ENCODE measurements at places on chromosomes 13 and 19. TPM values are rescaled to one million over a fixed set of nuclear protein-coding genes. Genes with fewer than 3 reads are reported as not detected.

DNA sequence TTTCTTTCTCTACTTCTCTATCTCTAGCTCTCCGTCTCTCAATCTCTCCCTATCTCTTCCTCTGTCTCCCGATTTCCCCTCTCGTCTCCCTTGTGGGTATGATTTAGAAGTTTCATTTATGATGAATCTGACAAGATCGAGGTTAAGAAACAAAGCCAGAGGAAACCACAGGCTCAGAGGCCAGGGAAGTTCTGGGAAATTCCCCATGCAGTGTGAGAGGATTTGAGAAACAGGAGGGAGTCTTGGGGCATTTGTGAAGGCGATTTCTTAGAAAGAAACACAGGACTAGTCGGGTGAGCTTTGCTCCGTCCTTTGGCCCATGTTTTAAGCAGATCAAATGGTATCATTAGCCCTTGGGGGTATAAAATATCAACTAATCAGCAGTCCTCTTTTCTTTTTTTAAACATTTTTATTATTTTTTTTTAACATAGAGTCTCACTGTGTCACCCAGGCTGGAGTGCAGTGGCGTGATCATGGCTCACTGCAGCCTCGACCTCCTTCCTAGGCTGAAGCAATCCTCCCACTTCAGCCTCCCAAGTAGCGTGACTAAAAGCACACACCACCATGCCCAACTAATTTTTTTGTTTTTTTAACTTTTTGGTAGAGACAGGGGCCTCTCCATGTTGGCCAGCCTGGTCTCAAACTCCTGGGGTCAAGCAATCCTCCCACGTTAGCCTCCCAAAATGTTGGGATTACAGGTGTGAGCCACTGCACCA is 25.8 kb downstream of the TNFSF9 start:
- peaks cover 5% of the 10 kb centered on the region for H3K4me1 ChIP-seq
- no peak overlapping the region for H3K4me3 ChIP-seq
- no peak overlapping the region for H3K27ac ChIP-seq
- no peaks in the 10 kb centered on the region for H3K27me3 ChIP-seq
- DNase-seq: no peak

GRCh38 chr13:36766295-36766694 is 52.7 kb upstream of the RFXAP start:
- no peaks in the 10 kb centered on the region for H3K36me3 ChIP-seq
- DNase-seq: no peak
- no peak overlapping the region for H3K4me3 ChIP-seq
- no peaks in the 10 kb centered on the region for H3K4me1 ChIP-seq

The CASP14 gene
- not detected for total RNA-seq

- H3K27ac ChIP-seq: no peak overlapping the region
- no peak overlapping the region for H3K4me3 ChIP-seq
- H3K27me3 ChIP-seq: no peaks in the 10 kb centered on the region
- no peaks in the 10 kb centered on the region for H3K4me1 ChIP-seq
- DNase-seq: no peak
These were observed 108.7 kb downstream of the DPF1 start for GRCh38 chr19:38115271-38115802.

The IRGC gene
- total RNA-seq: not detected

GRCh38 chr19:43727593-43727853 is 11.6 kb downstream of the IRGC start:
- no peak overlapping the region for H3K27ac ChIP-seq
- H3K4me3 ChIP-seq: no peak overlapping the region
- no peaks in the 10 kb centered on the region for H3K4me1 ChIP-seq
- peaks cover 14% of the 10 kb centered on the region for H3K36me3 ChIP-seq
- no peak for DNase-seq

The TGFBR3L gene
- 7.7 TPM for total RNA-seq

DNA sequence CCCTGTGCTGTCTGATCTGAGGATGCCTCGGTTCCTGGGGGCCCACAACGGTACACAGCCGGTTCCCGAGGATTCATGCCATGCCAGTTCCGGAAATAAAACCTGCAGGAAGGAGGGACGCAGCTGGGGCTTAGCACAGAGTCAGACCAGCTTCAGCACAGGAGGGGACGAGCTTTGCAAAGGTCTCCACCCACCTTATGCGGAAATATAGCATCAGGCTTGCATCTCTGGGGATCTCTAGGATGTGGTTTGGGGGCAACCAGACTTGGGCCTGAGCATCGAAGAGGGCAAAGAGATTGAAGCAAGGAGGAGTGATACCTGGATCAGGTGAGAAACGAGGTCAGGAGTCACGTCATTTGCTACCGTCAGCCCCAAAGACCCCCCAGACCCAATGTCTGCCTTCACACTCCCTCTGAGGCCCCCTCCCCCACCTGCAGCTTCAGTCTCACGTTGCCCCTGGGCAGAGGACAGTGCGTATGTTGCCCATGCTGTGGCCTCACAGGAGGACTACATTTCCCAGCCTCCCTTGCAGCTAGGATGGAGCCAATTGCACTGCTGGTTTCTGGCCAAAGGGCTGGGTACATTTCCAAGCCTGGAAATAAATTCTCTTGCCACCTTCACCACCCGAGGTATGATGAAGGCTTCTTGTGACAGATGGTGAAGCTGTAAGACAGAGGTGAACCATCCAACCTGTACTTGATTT is 12.1 kb downstream of the TYK2 start:
- H3K36me3 ChIP-seq: peaks cover 24% of the 10 kb centered on the region
- H3K4me1 ChIP-seq: no peaks in the 10 kb centered on the region
- H3K4me3 ChIP-seq: no peak overlapping the region
- no peak for DNase-seq

GRCh38 chr19:38211151-38211591 is 12.9 kb downstream of the DPF1 start:
- H3K27me3 ChIP-seq: peaks cover 23% of the 10 kb centered on the region
- H3K4me1 ChIP-seq: peaks cover 13% of the 10 kb centered on the region
- no peaks in the 10 kb centered on the region for H3K36me3 ChIP-seq
- H3K4me3 ChIP-seq: no peak overlapping the region
- DNase-seq: no peak
- no peak overlapping the region for H3K27ac ChIP-seq

DNA sequence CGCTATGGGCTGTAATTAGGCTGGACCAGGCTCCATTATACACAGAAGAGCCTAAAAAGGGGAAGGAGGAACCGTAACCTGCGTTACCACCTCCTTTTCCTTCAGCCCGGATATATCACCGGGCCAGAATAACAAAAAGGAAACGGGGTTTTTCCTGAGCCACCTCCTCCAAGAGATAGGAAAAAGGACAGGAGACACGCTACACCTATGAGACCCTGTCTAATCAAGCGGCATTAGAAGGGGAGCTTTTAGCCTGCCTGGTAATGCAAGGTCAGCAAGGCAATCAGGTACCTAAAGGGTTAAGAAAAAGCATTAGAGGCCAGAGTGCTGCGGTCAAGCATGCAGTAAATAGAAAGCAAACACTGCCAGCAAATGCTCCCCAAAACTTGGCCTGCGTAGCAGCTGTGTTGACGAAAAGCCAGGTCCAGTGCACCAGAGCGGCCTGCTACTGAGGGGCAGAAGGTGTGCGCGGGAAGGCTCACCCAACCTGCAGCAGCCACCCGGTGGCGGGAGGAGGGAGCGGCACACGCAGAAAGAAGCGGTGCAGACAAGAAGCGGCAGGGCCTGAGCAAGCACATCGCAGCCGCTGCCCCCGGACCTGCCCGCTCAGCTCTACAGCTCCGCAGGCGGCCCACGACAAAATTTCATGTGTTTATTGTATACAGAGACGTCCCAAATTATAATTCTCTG is 1466.1 kb downstream of the UQCRFS1 start:
- H3K4me3 ChIP-seq: no peak overlapping the region
- DNase-seq: no peak
- no peaks in the 10 kb centered on the region for H3K36me3 ChIP-seq

- no peak overlapping the region for H3K27ac ChIP-seq
- H3K4me3 ChIP-seq: no peak overlapping the region
- peaks cover 14% of the 10 kb centered on the region for H3K27me3 ChIP-seq
- no peak for DNase-seq
- H3K36me3 ChIP-seq: no peaks in the 10 kb centered on the region
These were observed 8.8 kb upstream of the IGFL4 start for GRCh38 chr19:46049597-46049996.

GRCh38 chr13:93066187-93066586 is 160.4 kb upstream of the GPC6 start:
- H3K27me3 ChIP-seq: no peaks in the 10 kb centered on the region
- H3K27ac ChIP-seq: no peak overlapping the region
- no peak overlapping the region for H3K4me3 ChIP-seq
- no peaks in the 10 kb centered on the region for H3K4me1 ChIP-seq
- DNase-seq: no peak
- no peaks in the 10 kb centered on the region for H3K36me3 ChIP-seq

The SRRM5 gene
- 0.24 TPM for total RNA-seq

DNA sequence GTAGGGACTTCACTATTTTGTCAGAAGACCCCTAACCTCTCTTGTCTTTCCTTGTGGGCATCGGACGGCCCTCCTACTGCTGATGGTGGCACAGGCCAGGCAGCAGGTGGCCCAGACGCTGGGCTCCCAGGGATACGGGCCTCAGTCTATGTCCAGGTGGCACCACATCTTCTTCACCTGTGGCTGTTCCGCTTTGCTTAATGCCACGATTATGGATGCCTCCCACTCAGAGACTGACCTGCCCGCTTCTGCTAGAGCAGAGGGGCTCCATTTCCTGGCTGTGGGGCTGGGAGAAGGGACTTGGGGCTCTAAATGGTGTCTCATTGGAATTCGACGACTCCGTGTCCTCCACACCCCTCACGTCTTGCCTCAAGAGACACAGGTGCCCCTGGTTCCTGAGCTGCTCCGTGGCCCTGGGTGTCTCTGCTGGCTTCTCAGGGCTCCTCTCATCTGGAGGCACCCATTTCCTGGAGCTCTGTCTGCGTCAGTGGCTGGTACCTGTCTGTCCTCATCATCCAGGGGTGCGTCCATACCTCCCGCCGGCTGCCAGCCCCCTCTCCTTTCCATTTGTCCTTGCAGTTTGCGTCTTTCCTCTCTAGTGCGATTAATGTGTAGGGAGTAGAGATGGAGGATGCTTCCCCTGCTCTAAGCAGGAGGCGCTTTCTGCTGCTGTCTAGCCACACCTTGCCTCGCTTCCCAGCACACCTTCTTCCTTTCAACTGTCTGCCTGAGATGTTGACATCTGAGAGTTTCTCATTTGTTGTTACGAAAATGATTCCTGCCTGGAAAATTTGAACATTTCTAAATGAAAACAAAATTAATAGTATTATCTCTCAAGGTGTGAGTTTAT is 63.4 kb downstream of the TEX29 start:
- no peaks in the 10 kb centered on the region for H3K36me3 ChIP-seq
- H3K4me3 ChIP-seq: peak overlapping the region; percentile 29
- peaks cover 26% of the 10 kb centered on the region for H3K4me1 ChIP-seq
- H3K27ac ChIP-seq: no peak overlapping the region

DNA sequence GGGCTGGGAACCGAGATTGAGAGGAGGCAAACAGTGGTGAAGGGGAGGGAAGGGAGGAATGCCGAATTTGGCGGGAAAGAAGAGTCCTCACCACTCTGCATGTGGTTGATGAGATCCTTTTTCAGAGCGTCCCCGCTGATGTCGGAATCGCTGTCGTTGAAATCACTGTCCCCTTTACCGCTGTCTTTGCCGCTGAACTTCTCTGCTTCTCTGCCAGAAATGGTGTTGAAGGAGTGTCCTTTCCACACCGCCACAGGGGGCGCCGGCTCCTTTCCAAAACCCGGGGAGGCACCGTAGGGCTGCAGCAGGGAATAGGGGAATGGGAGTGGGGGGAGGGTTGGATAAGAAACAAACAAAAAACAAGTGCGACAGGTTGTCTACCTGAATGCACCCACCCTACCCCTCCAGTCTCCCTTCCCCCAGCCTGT is 3.1 kb downstream of the PCDH8 start:
- H3K27ac ChIP-seq: no peak overlapping the region
- no peak overlapping the region for H3K4me3 ChIP-seq
- no peak for DNase-seq

The KLK14 gene
- 0.26 TPM for total RNA-seq

The MISP3 gene
- total RNA-seq: 1.00 TPM

The LIM2 gene
- 0.66 TPM for total RNA-seq

The TICAM1 gene
- 26.5 TPM for total RNA-seq

DNA sequence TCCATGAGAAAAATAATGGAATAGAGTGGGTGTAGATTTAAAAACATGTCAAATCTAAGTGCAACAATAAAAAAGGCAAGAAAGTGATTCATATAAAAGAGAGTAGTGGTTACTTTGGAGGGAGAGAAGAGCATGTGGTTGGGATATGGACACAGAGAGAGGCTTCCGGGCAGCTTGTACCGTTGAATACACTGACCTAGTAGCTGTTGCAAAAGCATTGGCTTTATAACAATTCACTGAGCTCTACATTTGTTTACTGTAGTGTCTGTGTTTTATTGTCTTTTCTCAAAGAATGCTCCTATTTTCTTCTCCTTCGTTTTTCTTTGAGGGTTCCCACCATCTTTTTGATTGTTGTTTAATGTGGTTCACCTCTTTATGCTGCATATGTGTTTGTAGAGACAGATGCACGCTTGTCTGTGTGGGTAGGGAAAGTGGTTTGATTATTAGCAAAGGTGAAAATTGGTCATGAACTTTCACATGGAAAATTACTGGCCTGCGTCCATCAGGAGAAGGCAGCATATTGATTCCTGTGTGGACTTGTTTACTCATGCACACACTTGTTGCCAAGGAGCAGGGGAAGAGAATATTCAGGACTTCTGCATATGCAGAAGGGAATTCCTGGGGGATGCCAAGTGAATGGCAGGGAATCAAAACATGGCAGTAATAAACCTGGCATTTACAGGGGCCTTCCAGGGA is 29.9 kb upstream of the IRS2 start:
- DNase-seq: no peak
- H3K36me3 ChIP-seq: no peaks in the 10 kb centered on the region
- no peak overlapping the region for H3K27ac ChIP-seq
- no peaks in the 10 kb centered on the region for H3K4me1 ChIP-seq
- H3K4me3 ChIP-seq: no peak overlapping the region
- no peaks in the 10 kb centered on the region for H3K27me3 ChIP-seq

DNA sequence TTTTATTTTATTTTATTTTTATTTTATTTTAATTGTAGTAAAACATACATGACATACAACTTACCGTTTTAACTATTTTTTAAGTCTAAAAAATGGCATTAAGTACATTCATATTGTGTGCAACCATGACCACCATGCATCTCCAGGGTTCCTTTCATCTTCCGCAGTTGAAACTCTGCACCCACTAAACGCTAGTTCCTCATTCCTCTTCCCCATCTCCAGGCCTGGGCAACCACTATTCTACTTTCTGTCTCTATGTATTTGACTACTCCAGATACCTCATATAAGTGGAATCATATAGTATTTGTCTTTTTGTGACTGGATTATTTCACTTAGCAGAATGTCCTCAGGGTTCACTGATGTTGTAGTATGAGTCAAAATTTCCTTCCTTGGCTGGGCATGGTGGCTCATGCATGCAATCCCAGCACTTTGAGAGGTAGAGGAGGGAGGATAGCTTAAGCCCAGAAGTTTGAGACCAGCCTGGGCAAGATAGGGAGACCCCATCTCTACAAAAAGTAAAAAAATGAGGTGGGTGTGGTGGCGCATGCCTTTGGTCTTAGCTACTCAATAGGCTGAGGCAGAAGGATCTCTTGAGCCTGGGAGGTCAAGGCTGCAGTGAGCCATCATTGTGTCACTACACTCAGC is 55.7 kb upstream of the ZNF507 start:
- H3K4me1 ChIP-seq: no peaks in the 10 kb centered on the region
- DNase-seq: no peak
- H3K27ac ChIP-seq: no peak overlapping the region
- no peak overlapping the region for H3K4me3 ChIP-seq
- no peaks in the 10 kb centered on the region for H3K27me3 ChIP-seq

GRCh38 chr19:56271151-56271550 is 1.4 kb upstream of the EDDM13 start:
- no peaks in the 10 kb centered on the region for H3K4me1 ChIP-seq
- no peak for DNase-seq
- no peaks in the 10 kb centered on the region for H3K36me3 ChIP-seq
- no peak overlapping the region for H3K4me3 ChIP-seq

Measured in CD8-positive, alpha-beta memory T cell (primary cell).